Mammary microvascular endothelial cell (primary cell): ENCODE measurements at places on chromosomes 13 and 19. TPM values are rescaled to one million over a fixed set of nuclear protein-coding genes. Genes with fewer than 3 reads are reported as not detected.

CYP4F2 gene
- not detected in 2 replicates for total RNA-seq

GTF2F1 gene
- total RNA-seq: 35.0 and 39.8 TPM in 2 replicates

UBAC2 gene
- total RNA-seq: 38.8 and 39.2 TPM in 2 replicates

LHB gene
- not detected in 2 replicates for total RNA-seq

SOX1 gene
- not detected in 2 replicates for total RNA-seq

TMEM59L gene
- total RNA-seq: 0.07 TPM in 1 of 2 replicates, not detected in the other
